ENCODE measurements at places on chromosomes 7 and 10.

GRCh38 chr10:63593576-63593975 is 72.4 kb downstream of the REEP3 start:
- no peak for ATAC-seq

DNA sequence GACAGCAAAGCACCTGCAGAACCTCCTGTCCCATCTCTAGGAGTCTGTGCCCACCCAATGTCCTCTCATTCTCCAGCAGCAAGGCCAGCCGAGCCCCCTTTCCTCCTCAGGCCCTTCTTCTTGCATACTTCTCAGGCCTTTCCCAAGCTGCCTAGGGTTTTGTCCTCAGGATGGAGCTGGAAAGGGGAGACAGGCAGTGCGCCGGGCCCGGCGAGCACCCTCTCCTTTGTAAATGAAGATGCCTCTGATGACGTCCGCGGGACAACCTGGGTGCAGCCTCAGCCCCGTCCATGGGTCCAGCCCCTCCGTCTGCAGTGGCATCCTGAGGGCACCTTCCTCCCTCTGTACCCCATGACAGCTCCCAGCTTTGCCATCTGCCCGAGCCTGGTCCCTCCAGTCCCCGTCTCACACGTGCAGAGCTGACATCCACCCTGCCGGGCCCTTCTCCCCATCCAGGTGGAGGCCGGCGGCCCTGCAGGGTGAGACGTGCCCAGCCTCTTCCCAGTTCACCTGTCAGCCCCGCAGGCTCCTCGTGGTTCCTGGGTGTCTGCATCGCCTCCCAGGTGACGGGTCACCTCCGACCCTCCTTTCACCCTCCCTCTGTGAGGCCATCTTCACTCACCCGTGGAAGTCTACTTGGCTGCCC is 36.4 kb downstream of the JAKMIP3 start:
- ATAC-seq = no peak

DNA sequence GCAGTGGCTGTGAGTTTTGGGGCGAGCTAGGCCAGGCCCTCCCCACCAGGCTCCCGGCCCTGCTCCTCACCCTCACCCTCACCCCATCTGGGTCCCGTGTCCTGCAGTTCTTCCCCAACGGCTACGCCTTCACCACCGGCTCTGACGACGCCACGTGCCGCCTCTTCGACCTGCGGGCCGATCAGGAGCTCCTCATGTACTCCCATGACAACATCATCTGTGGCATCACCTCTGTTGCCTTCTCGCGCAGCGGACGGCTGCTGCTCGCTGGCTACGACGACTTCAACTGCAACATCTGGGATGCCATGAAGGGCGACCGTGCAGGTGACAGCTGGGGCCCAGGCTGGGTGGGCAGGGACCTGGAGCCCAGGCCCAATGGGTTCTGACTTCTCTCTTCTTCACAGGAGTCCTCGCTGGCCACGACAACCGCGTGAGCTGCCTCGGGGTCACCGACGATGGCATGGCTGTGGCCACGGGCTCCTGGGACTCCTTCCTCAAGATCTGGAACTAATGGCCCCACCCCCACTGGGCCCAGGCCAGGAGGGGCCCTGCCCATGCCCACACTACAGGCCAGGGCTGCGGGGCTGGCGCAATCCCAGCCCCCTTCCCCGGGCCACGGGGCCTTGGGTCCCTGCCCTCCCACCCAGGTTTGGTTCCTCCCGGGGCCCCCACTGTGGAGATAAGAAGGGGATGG is 4.9 kb downstream of the GNB2 start:
- ATAC-seq = no peak

DNA sequence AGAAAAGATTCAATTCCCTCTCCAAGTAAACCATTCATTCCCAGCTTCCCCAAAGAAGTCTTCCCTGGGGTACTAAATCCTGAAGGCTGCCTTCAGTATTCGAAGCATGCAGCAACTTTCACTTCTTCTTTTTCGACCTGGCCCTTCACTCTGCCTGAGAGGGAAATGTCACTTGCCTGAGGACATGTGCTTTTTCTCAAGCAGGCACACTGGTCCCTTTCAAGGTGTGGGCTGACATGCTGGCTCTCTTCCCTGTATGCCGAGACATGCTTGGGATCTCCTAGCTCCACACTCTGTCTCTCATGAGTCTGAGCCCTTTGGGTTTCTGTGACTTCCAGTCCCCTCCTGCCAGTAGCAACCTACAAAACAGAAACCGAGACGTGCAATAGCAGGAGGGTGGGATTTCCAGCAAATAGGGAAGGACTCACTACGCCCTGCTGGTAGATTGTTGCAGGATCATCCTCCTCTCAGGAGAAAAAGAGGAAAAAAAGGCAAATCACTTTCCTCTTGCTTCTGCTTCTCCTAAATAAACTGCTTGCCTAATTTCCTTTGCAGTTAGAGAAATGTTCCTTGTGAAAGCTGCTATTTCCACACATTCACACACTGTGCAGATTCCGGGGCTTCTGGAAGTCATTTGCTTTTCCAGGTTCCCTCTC is 33.5 kb downstream of the FIGNL1 start:
- no peak for ATAC-seq

DNA sequence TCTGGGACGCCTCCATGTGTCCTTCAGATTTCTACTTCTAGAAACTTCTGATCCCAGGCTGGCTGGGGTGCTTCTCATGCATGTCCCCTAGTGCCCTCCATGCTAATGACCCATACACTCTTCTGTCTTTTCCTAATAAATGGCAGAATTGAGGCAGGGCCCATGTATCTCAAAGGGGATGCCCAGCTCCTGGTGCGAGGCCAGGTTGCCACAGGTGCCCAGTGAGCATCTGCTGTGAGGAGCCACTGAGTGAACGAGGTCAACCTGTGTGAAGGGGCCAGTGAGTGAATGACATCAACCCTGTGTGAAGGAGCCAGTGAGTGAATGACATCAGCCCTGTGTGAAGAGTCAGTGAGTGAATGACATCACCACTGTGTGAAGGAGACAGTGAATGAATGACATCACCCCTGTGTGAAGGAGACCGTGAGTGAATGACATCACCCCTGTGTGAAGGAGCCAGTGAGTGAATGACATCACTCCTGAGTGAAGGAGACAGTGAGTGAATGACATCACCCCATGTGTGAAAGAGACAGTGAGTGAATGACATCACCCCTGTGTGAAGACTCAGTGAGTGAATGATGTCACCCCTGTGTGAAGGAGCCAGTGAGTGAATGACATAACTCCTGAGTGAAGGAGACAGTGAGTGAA is 478.9 kb downstream of the PTPRN2 start:
- ATAC-seq = no peak

DNA sequence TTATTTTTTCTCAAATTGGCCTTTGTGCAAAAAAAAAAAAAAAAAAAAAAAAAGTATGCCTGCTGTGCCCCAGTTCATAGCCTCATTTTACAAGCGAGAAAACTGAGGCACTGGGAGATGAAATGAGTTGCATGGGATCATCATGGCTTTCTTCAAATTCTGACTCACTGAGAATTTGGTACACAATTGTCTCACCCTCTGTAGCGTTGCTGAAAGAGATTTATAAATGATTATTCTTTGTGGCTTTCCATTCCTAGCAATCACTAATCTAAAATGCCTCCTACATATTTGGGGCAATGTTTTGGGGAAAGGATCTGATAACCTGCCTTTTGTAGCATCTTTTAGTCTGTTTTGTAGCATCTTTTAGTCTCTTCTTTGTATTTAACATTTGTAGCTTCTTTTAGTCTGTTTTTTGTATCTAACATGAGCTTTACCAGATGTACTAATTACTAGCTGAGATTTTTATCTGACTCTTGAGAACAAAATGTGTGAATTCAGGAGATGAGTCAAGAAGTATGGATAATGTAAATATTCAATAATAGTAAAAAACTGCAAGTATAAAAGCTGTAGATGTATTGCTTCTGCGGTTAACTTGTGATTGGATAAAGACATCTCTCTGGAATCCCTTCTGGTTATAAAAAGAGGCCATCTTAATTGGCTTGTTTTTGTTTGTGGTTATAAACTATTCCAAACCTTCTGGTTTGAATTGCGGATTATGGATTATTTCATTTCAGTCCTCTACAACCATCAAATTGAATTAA is 161.4 kb downstream of the ARID5B start:
- ATAC-seq = no peak

- no peak for ATAC-seq
Measured at GRCh38 chr10:71443676-71444075, 47.0 kb downstream of the CDH23 start.

GRCh38 chr7:145718129-145718528 is 398.5 kb upstream of the CNTNAP2 start:
- no peak for ATAC-seq

GRCh38 chr7:108037741-108038140 is 34.8 kb upstream of the LAMB1 start:
- ATAC-seq = no peak

- ATAC-seq = no peak
Measured at GRCh38 chr7:151732834-151733592, 143.9 kb downstream of the PRKAG2 start.

Data from motor neuron (in vitro differentiated cells).